ENCODE measurements at places on chromosomes 5 and 9. TPM values are rescaled to one million over a fixed set of nuclear protein-coding genes. Genes with fewer than 3 reads are reported as not detected.
A peak's percentile ranks its signal among the peaks of the same experiment; 100 is the strongest.

DNA sequence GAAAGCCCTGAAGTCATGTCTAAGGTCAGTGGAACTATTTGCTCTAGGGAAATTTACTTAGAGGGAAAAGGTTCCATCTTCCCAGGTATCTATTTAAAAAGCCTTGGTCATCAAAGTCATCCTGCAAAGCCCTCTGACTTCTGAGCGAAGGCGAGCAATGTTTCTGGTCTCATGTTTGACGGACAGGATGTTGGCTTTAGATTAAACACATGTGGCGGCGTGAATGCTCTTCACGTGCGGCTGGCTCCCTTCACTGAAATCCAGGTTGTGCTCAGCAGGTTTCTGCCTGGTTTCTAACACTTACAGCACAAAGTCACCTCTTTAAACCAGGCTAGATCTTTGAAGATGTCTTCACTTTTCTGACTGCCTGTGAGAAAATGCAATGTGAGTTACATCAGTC lies 5.7 kb upstream of the ZBTB34 start:
- DNase-seq: no peak

GRCh38 chr9:113436728-113437515 lies 26.4 kb downstream of the C9orf43 start:
- DNase-seq: no peak

DNA sequence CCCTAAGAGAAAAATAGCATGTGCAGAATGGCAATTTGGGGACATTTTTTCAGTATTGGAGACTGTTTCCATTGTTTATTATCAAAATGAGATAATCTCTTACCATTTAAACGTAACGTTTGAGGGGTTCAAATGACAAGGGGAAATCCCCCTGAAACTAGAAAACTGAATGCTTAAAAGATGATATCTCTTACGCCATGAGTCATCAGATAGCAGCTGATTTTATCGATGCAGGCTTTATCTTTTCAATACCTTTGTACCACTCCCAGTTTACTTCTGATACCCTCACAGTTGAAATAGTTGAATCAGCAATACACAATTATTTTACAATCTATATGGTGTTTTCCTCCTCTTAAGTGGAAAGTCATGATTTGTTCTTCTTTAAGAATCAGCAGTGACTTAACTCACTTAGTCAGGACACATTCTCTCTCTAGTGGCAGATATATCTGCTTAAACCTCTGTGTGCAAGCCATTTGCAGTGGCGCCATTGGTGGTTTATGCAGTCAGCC lies 29.2 kb downstream of the OSMR start:
- no peak for DNase-seq

- DNase-seq: peak; percentile 44
Observed at GRCh38 chr5:6328173-6328572, 50.2 kb downstream of the MED10 start.

DNA sequence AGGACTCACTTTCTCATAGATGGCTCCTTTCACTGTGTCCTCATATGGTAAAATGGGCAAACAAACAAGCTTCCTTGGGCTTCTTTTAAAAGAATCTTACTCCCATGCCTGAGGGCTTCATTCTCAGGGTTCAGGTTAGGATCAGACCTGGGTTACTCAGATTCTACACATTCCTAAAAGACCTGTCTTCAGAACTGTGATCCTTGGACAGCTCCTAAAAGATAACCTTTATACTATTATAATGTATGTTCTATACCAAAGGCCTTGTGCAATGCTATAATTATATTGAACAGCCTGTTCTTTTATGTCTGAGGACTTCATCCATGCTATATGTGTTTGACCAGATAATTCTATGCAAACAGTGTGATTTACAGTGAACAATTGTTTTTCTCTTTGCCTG lies 264.4 kb upstream of the CDH10 start:
- no peak for DNase-seq

DNA sequence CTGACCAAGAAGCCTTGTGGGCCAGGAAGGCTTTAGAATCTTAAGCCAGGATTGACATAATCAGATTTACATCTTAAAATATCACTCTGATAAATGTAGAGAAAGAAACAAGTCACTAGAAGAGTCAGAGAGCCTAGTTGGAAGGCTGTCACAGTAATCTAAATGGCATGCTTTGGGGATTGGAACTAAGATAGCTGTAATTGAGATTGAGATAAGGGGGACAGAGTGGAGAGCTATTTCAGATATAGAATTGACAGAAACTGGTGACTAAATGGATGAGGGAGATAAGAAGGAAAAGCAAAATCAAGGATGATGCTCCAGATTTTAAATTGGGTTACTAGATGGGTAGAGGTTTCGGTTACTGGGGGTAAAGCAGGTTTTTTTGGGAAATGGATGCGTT lies 100.5 kb downstream of the XRCC4 start:
- no peak for DNase-seq

- DNase-seq: no peak
Observed at GRCh38 chr9:19511694-19512093, 102.9 kb downstream of the ACER2 start.

- DNase-seq: no peak
Observed at GRCh38 chr5:36045895-36046294, 20.8 kb downstream of the UGT3A2 start.

- DNase-seq: no peak
Observed at GRCh38 chr9:126527109-126527825, 86.5 kb upstream of the LMX1B start.

DNA sequence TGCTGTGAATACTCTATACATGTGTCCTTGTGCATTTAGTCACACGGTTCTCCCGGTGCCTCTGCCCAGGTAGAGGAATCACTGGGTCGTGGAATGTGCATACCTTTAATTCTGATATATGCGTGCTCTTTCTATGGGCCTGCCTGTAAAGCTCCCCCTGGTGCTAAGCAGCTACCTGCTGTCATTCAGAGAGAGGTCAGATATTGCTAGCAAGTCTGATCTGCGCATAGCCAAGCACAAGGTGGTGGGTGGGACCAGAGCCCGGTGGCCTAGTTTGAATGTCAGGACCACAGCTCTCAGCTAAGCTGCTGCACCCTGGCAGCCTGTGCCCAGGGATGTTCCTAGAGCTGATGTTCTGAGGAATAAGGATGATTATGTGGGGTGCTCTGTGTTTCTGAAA lies 33.4 kb downstream of the TJP2 start:
- DNase-seq: no peak

GRCh38 chr9:90433398-90433941 lies 209.2 kb downstream of the DIRAS2 start:
- DNase-seq: no peak

- peak; percentile 45 for DNase-seq
Observed at GRCh38 chr5:150026682-150027172, 26.2 kb downstream of the HMGXB3 start.

GRCh38 chr5:124634228-124634739 lies 112.2 kb downstream of the ZNF608 start:
- no peak for DNase-seq

DNA sequence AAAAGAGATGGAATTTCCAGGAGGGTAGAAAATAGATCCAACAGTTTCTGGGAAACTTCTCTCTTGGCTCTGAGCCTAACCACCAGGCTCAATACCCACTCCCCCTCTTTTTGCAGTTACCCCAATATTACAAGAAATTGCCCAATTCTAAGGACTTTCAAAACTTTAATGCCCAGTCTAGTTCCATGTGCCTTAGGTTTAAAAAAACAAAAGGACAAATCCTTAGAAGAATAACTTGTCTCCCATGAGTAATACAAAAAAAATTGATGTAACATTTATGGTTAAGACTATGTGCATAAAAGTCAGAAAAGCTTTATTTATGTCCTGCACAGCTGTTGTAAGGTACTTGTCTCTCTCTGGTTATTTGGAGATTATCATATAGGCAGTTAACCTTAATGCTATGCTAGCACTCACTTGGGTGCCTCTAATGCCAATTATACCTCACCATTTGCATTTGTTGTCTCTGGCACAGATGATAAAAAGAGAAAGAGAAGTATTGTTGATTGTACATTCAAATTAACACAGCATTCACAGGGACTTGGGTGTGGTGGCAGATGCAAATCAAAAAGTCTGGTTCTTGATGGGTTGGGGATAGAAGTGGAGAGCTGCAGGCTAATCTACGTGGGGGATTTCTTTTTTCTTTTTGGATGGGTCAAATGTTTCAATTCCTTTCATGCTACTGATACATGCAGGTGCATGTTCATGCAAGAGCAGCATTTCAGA lies 159.4 kb downstream of the PIK3R1 start:
- no peak for DNase-seq

DNA sequence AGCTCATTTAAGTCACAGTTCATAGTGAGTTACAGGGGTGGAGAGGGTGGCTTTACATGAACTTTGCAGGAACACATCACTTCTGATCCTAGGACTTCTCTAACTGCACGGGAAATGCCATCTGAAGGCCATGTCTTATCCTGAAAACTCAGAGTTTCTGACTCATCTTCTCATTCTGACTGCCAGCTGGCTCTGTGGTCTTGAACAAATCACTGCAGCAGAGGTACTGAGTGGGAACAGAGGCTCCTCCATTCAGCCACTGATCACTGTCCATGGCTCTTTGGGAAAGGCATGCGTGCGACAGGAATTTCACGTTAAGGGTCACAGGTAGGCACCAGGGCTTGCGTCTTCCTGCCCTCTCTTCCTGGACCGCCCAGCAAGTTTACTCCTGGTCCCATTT lies 114.6 kb upstream of the LRRTM2 start:
- DNase-seq: no peak

GRCh38 chr9:129637673-129638439 lies 4.1 kb downstream of the ASB6 start:
- DNase-seq: no peak

DNA sequence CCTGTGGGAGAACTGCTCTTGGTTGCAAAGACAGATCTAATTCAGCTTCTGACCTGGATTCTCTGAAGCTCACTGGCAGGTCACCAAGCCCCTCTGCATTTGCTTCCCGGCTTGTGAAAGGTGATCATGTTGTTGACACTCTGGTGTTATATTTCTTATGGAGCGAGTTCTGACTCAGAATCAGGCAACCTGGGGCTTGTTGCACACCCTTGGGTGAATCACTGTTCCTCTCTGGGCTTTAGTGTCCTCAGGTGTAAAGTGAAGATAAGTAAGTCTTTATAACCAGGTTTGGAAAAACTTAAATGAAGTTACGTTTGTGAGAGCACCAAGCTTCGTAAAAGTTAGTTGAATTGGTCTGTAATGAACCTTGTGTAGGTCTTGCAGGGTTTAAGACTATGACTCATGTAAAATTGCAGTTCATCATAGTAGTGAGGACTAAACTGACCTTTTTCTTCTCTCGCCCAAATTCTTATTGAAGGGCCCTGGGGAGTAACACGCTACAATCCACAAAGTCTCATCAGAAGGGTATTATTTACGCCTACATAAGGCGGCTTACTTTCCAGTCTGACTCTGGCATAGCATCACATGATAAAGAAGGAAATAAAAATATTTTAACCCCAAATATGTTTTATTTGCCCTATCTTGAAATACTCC lies 218.6 kb downstream of the TMEM38B start:
- DNase-seq: no peak

DNA sequence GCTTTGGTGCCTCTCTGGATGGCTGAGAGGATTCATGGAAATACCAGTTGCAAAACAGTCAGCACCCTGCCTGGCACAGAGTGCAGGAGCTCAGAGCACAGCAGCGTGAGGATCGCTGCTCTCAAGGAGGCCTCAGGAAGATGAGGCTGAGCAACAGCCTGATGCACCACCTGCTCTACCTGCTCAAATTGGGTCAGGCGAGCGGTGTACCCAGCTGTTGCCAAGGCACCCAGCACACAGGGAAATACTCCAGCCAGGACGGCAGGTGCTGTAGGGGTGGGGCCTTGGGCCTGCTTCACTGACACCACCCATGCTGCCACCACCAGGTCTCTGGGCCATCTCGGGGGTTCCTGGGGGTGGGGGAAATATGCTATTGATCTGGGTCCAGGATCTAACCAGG lies 4.3 kb downstream of the EEIG1 start:
- DNase-seq: no peak

Gene TIMD4
- 38.8 TPM for total RNA-seq

Gene SVEP1
- total RNA-seq: 7.5 TPM

Gene CDKN2A
- total RNA-seq: 0.33 TPM

Gene PRR16
- 0.42 TPM for total RNA-seq

Gene IFNE
- total RNA-seq: not detected

Gene INSYN2B
- 0.08 TPM for total RNA-seq

Gene SCAMP1
- 15.0 TPM for total RNA-seq

Gene PLEKHG4B
- 0.05 TPM for total RNA-seq

Gene STK32A
- total RNA-seq: 0.09 TPM

Gene DBH
- total RNA-seq: 0.37 TPM
